ENCODE measurements at places on chromosomes 16 and 17.
A peak's percentile ranks its signal among the peaks of the same experiment; 100 is the strongest.

- DNase-seq = no peak
Measured at GRCh38 chr16:83098536-83098935, 471.8 kb downstream of the CDH13 start.

DNA sequence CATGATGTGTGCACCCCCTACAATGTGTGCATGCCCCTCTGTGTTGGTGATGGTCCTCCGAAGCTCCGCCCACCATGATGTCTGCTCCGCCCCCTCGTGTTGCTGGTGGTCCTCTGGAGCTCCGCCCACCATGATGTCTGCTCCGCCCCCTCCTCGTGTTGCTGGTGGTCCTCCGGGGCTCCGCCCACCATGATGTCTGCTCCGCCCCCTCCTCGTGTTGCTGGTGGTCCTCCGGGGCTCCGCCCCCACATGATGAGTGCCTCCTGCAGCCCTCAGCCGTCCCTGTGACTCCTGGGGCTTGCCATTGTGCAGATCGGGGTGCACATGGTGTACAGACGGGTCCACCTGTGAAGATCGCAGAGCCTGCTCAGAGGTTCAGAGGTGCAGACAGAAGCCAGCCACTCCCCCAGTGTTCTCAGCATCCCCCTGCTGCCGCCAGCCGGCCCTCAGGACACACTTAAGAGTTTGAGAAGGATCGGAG lies 129.1 kb upstream of the CHMP6 start:
- no peak for DNase-seq

GRCh38 chr16:1458977-1459341 lies 14.6 kb upstream of the CCDC154 start:
- no peak for DNase-seq

GRCh38 chr17:13984956-13985355 lies 84.3 kb upstream of the COX10 start:
- DNase-seq = no peak

- no peak for DNase-seq
Measured at GRCh38 chr16:24191876-24192402, 64.2 kb upstream of the CACNG3 start.

- DNase-seq = no peak
Measured at GRCh38 chr16:85921026-85921425, 22.1 kb downstream of the IRF8 start.

DNA sequence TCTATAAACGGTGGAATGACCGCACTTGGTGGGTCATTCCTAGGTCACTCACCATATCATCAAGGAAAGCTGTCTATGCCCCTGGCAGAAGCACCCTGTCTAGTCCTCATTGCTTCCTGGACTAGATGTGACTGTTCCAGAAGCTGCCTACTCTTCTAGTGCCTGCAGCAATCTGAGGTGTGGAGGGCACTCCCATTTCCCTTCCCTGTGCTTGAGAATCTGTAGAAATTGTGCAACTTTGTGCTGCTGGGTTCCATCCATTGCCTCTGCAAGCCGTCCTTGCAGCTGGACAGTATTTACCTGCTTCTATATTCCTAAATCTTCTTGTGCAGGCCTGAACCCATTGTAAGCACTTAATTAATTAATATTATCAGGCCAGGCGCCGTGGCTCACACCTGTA lies 52.1 kb downstream of the CACNG3 start:
- DNase-seq = no peak

DNA sequence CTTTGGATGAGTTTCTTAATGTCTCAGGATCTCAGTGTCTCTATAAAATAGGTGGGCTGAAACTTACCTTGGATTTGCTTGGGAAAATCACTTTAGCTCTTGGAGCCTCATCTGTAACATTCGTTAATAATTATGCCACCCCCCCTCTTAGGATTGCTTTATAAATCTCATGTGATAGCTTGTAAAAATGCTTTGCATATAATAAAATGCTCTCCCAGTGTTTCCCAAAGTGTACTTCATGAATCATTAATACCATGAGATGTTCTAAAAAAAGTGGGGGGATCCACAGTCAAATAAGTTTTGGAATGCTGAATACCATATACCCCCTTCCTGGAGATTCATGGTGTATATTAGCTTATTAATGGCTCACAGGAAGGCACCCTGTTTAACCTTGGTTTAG lies 5.2 kb downstream of the KRT39 start:
- no peak for DNase-seq

DNA sequence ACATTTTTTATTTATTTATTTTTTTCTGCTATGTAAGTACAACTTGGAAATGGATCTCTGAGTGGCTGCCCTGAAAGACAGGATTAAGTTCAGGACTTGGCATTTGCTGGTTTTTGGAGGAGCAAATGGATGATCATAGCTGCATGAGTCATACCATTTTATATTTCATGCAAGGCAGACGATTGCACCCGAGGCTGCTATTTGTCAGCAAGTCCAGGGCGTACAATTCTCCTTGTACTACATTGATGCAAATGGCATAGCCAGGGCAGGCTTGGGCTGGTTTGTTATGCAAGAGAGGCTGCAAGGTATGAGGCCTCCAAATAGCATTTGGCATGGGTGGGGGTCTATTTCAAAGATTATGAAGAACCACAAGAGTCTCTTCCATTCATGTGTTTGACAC lies 81.2 kb upstream of the CACNG3 start:
- DNase-seq = no peak

DNA sequence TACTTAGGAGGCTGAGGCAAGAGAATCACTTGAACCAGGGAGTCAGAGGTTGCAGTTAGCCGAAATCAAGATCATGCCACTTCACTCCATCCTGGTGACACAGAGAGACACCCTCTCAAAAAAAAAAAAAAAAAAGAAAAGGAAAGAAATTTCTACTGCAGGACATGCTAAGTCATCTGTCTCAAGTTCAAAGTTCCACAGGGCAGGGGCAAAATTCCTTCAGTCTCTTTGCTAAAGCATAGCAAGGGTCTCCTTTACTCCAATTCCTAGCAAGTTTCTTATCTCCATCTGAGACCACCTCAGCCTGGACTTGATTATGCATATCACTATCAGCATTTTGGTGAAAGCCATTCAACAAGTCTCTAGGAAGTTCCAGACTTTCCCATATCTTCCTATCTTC lies 14.6 kb downstream of the ZSCAN10 start:
- no peak for DNase-seq

DNA sequence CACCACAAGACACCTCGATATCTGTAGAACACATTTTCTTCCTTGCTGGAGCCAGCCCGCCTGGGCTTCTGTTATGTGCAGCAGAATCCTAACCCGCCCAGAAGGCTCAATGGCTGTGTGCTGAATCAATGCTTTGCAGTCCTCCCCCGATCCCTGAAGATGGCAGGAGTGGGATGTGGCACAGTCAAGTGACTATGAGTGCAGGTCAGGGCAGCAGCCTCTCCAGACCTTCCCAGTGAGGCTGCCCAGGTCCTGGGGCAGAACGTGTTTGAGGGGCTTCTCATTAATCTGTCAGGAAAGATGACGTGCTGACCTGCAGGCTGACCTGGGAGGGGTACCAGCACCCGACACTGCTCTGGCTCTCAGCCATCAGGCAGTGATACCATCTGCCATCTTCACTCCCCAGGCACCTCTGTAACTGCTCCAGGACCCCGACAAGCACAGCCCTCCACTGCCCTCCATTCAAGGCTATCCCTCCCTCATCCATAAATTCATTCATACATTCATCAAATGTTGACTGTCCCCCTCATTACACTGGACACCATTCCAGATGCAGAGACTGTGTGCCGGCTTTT lies 35.2 kb downstream of the LRRC75A start:
- peak; percentile 54 for DNase-seq

- DNase-seq = peak; percentile 77
Measured at GRCh38 chr17:43398724-43399595, at the start of gene ARL4D. Gene ARL4D (plus strand): TSS chr17:43398993. CDS start chr17:43399733, 740 bp downstream.

- no peak for DNase-seq
Measured at GRCh38 chr16:89110641-89111040, 17.0 kb downstream of the ACSF3 start.

DNA sequence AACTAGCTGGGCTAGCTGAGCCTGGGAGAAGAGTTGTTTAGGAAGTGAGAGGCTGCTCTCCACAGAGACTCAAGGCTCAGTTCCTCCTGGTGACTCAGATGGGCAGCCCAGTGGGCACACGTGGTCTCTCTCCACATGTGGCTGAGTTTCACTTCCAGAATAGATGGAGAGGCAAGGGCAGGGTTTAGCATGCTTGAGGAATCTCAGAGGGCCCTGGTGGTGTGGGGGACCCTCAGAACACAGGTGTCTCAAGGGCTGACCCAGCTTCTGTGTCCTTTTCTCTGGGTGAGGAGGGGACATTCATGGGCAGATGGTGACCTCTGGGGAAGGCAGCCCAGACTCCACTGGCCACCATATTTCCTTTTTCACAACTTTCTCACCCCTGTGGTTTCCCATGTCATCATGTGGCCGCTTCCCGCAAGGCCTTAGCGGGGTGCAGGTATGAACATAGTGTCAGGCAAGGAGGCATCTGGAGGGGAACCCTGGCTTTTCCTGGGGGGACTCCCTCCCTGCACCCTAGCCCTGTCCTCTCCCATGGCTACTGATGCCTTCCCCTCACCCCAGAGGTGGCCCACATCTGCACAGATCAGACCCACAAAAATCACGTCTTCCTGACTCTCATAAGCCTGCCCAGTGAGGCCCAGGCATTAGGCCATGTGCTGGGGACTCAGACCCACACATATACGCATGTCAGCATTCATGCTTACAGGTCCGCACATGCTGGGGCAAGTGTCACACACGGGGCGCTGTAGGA lies 3.3 kb downstream of the GRN start:
- DNase-seq = peak; percentile 66

DNA sequence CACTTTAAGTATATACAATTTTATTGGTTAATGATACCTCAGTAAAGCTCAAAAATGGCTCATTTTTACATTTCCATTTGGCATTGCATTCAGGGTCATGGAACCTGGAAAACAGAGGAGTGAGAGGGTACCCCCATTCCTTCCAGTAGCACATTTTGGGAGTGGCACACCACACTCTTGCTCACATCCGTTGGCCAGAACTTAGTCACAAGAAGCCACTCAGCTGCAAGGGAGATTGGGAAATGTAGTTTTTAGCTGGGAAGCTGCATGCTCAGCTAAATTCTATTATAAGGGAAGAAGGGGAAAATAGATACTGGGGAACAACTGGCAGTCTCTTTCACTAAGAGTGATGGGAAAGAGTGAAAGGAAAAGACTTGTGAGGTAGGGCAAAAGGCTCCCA lies 102.5 kb upstream of the TMEM97 start:
- DNase-seq = peak; percentile 32
